ENCODE measurements at places on chromosomes 5 and 9.

DNA sequence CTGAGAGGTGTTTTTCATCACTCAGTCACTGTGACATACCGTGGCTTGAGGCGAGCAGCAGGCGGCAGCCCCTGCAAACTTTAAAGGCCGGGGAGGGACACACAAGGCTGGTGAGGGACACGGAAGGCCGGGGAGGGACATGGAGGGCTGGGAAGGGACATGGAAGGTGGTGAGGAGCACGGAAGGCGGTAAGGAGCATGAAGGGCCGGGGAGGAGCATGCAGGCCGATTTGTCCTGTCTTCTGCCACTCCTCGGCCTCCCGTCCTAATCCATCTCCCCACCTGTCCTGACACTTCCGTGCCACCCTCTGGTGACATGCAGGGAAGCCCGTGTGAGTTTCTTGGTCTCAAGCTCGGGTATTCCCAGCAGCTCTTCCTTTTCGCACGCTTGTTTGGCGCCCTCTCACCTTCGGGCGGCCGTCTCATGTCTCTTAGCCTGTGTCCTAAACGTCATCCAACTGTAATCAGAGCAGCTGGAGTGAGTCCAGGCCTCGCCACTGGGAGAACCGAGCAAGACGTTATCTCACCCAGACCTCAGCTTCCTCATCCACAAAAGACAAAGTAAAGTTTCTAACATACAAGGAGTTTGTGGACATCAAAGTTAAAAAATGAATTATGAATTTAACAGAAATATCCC lies 126.5 kb downstream of the MRPL36 start:
- no peak for DNase-seq

DNA sequence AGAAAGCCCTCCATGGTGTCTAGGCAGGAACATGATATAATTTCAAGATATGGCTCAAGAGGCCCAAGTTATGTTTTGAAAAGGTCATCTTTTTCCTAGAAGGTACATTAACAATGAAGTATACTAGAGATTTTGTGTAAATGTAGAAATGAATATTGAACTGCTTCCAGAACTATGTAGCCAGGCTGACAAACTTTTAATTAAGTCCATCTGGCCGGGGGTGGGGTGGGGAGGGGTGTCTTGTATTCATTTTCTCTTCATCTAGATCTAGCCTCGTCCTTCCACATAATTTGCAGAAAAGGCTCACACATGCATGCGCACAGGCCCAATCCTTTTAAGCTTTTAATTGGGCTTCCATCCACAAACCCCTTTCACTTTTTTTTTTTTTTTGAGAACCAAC lies 323.3 kb downstream of the ARL15 start:
- no peak for DNase-seq

DNA sequence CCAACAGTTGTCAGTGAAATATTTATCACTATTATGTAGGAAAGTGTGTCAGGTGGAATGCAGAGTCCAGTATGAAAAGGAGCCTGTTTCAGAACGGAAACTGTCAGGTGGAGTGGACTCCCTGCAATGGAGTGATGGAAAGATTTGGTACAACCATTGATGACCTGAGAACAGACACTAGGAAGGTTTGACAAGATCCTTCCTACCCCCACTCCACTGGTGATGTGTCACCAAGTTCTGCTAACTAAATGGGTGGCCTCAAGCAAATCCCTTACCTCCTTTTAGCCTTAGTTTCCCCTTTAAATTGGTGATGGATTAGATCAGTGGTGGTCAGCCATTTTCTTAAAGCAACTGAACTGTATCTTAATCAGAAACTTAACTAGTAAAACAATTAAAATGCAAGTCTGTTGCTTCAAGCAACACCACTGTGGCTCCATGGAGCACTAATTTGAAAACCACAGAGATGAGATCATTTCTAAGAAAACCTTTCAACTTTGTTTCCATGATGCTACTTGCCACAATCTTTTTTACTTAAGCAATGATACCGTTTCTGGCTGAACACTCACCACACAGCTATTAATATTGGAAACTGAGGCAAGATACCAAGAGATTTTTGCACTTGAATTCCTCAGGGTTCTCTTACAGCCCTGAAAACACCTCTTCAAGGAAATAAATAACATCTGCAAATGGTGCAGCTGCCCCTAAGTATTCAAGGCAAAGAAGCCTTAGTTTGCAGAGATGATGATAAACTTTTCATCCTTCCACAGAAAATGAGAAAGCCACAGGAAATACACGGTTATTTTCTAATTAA lies 140.6 kb downstream of the ERCC6L2 start:
- no peak for DNase-seq

DNA sequence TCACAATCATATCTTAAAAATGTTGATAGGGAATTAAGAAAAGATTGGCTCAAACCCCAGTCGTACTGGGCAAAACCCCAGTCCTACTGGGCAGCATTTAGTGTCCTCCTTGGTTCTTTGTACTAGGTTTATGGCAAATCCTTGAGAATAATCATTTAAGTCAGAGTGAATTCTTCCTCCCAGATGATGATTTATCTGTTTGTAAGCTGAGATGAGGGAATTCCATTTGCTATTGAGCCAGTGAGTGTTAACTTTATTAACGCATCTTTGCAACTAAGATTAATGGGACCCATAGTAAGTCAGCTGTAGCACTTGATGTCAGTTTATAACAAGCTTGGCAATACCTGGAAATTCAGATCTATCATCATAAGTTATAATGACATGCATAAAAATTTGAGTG lies 821.8 kb upstream of the DMAC1 start:
- no peak for DNase-seq

DNA sequence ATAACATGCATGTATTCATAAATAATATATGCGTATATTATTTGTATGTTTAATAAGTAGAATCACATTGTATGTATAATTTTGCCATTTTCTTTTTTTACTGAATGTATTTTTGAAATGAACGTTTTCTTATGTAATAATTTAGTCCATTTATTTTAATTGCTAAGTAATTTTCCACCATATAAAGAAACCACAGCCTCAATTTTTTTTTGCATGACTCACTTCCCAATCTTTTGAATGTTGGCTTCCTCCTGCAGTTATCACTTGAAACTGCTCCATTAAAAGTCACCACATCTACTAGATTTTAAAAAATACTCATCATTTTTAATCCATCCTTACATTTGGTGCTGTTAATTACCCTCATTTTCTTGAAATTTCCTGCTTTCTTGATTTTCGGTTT lies 363.3 kb upstream of the MEF2C start:
- no peak for DNase-seq

DNA sequence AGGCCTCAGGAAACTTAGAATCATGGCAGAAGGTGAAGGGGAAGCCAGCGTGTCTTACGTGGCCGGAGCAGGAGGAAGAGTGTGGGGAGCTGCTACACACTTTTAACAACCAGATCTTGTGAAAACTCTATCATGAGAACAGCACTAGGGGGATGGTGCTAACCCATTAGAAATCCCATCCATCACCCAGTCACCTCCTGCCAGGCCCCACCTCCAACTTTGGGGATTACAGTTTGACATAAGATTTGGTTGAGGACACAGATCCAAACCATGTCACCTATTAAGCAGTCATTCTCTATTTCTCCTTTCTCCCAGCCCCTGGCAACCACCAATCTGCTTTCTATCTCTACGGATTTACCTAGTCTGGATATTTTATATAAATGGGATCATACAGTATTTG lies 26.9 kb downstream of the PBX3 start:
- DNase-seq = no peak

- no peak for DNase-seq
Observed at GRCh38 chr5:77347435-77348098, 137.1 kb downstream of the PDE8B start.

DNA sequence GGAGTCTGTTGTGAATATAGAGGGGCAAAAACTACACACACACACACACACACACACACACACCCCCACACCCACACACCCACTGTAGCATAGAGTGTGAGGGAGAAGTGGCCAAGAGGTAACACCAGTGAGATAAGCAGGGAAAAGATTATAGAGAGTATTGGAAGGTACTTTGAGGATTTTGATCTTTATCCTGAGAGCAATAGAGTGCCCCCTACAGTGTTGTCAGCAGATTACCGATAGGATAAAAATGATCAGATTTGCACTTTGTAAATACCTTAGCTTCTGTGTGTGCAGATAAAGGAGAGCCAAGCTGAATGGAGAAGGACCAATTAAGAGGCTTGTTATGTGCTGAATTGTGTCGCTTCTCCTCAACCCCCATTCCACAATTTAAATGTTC lies 32.3 kb downstream of the ERCC6L2 start:
- DNase-seq = no peak

- no peak for DNase-seq
Observed at GRCh38 chr9:95820074-95820473, 55.4 kb upstream of the ERCC6L2 start.

DNA sequence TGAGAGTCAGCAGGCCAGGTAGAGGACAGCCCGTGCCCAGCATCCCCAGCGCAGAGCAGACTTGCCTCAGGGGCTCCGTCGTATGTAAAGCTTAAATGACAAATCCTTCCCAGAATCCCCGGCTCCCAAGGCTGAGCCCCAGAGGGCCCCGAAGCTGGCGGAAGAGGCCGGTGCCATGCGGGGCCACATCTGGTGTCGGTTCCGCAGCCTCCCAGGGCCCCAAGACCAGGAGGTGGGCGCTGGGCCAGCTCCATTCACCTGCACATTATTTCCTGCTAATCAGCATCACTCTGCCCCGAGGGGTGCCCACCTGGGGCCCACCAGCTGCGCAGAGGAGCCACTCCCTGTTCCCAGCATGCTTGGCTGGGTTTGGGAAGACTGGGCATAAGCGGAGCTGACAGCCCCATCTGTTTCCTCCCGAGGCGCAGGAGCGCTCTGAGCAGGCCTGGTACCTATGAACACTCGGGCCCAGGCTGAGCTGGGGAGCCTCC lies 124.0 kb upstream of the PPP1R26 start:
- no peak for DNase-seq

DNA sequence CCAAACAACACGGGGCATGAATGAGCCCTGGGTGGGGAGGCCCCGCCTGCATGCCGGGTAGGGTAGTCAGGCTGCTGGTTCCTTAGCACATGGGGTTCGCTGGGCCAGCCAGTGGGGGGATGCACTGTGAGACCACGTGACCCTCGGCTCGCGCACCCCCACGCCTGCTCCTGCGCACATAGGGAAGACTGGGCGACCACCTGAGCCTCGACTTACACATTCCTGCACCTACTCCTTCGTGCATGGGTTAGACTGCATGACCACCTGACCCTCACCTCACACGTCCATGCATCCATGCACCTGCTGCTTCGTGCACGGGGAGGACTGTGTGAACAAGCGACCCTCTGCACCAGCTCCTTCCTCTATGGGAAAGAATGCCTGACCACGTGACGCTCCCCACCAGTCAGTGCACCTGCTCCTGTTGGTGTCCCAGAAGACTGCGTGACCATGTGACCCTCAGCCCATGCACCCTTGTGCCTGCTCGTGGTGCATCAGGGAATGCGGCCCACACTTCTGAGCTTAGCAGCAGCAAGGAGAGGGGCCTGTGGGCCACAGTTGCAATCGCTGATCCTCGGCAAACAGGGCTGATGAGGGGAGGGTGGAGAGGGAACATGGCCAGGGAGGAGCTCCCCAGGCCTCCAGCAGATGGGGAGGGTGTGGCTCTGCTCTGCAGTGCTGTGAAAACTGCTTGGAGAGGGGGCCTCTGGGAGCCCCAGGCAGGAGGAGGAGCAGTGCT lies 18.1 kb downstream of the LPCAT1 start:
- no peak for DNase-seq

DNA sequence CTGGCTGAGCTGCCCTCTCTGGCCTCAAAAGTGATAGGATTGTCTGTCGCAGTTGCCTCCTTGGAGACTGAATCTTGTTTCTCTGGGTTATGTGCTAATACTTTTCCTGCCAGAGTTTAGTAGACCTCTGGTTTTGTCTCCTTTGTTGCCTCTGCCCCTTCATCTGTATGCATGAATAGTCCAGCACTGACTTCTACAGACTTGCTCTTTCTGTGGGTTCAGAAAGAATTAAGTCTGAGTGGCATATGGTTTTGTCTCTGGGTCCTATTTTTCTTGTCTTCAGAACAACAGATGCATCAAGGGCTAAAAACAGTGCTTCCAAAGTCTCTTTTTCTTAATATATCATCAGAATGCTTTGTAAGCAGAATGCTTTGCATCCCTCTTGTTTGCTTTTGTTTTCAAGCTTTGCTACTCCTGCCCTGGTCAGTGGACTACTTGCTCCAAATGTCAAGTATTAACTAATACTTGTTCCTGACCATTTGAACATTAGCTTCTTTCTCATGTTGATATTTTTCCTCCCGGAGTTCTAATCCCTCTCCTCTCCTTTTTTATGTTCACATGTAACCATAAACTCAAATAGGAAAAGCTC lies 131.7 kb downstream of the UNC13B start:
- no peak for DNase-seq

DNA sequence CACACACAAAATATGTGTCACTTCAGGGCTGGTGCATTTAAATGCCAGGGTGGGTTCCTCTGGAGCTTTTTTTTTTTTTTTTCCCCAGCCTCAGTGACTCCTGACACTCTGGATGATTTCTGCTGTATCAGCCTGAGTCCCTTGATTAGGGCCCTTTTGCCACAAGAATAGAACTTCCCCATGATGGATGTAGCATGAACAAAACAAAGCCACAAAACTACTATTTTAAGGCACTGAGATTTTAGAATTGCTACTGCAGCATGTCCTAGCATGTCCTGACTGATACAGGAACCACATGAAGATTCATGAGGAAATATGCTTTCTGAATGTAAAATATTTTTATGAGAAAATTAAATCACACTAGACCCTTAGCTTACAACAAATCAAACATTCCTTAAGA lies 13.9 kb upstream of the ADGRD2 start:
- no peak for DNase-seq

Measured in stimulated activated CD8-positive, alpha-beta memory T cell treated with anti-CD3 and anti-CD28 coated beads, Interleukin-4, amount 100 ng/mL, for 1 hour (primary cell).